ENCODE measurements at places on chromosomes 1 and 21.

- no peak for DNase-seq
These were observed 16.6 kb upstream of the RAP1A start for GRCh38 chr1:111602974-111603373.

DNA sequence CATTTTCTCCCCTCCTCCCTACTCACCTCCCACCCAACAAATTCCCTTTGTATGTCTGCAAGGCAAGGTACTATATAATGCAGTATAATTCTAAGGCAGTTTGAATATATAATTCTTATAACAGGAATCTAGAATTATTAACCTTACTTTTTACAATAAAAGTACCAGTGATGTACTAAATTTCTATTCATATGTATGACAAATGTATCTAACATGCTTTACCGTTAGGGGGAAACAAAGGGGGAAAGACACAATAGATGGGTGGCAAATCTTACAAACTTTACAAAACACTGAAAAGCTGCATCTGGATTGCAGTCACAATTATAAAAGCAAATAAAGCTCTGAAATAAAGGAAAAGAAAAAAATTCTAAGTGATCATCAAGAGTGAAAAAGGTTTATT, 2.3 kb downstream of the PIK3R3 start:
- DNase-seq: no peak

DNA sequence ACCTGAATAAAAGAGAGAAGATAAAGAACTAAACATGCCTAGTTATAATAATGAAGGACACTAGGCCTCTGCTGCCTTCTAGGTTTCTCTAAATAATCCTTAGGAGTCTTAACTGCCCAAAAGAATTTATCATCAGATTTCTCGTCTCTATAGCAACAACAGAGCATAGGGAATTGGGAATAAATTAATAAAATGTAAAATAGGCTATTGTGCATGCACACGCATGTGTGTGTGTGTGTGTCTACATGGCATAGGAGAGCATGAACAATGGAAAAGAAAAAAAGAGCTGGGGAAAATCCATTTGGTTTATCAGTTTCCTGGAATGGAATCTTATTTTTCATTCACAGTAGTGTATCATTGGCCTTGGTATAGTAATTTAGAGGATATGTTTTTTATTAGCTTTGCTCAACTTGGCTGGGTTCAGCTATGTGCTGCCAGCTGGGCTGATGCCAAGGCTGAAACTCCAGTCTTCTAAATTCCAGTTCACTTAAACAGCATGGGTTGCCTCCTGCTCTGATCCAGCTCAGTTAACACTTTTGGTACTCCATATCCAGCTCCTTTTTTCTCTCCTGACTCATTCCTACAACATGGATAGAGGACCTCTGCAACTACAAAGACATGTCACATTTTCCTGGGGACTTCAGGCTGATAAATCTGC, 80.6 kb upstream of the SLFNL1 start:
- DNase-seq: peak; percentile 80

- DNase-seq: no peak
These were observed 1316.8 kb upstream of the B3GALT2 start for GRCh38 chr1:194503209-194503608.

DNA sequence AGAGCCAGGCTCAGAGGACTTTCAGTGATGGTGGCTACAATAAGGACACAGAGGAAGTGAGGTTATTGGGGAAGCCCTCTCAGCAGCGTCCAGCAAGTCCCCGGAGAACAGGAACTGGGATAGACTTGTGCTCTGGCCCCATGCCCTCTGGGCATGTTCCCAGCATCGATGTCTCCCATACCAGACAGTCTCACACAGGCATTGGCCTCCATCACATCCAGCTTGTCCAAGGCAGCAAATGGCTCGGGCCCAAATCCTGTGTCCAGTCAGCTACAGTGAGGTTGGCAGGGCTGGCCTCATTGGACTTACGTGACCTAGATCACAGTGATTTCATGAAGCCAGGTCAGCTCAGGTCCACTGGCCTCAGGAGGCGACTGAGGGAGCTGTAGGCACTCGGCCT, 19.6 kb upstream of the TMEM54 start:
- DNase-seq: peak; percentile 93

GRCh38 chr21:36730291-36731281, 31.7 kb downstream of the SIM2 start:
- no peak for DNase-seq

- no peak for DNase-seq
These were observed 71.1 kb upstream of the FGGY start for GRCh38 chr1:59225594-59226316.

DNA sequence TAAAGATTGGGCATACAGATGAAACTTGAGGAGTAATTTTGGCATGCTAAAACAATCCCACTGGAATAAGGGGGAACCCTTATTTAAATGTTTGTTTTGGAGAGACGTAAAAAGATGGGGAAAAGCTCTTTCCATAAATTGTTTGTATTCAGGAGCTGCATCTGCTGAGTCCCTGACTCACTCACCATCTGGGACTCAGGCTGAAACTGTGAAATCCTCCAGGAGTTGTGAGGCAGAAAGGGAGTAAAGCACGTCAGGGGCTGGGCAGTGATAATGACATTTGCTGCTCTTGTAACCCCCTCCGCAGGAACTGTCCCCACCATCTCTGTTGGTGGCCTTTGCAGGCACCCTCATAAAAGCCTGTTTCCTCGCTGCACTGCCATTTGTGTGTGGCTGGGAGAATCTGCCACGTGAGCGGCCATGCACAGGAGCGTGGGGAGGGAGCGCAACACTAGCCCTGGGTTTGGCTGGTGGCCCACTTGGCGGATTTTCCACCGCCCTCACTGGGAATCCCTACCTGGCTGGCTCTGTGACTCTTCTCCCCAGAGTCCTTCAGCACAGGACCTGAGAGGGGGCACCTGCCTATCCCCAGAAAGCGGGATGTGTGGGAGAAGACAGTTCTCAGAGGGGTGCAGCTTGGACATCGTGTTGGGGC, 45.3 kb downstream of the ZSCAN20 start:
- DNase-seq: no peak

- DNase-seq: no peak
These were observed 633.5 kb downstream of the KIF26B start for GRCh38 chr1:245788269-245788668.

DNA sequence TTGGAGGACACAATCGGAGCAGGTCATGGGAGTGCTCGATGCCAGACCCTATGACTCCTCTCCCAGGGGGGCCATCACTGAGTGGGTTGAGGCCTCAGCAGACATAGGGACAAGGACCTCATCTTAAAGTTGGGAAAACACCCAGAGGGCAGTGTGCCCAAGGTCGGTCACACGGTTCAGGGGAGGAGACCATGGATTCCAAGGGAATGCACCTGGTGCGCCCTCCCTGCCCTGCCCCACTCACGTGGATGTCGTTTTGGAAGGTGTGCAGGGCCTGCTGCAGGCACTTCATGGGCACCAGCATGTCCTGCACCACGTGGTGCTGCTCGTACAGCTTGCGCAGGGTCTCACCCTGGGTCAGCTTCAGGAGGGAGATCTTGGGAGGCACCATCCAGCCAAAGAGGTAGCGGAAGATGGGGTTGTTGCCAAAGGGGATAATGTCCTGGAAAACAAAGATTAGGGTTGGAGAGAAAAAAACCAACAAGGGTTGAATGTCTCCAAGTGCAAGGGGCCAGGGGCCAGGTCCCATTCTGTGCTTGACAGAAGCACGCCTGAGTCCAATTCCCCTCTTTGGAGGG, 33.1 kb downstream of the DHCR24 start:
- no peak for DNase-seq

GRCh38 chr1:147628441-147628840, 41.9 kb downstream of the ACP6 start:
- DNase-seq: no peak

GRCh38 chr1:246271516-246271915, 235.6 kb downstream of the SMYD3 start:
- no peak for DNase-seq

DNA sequence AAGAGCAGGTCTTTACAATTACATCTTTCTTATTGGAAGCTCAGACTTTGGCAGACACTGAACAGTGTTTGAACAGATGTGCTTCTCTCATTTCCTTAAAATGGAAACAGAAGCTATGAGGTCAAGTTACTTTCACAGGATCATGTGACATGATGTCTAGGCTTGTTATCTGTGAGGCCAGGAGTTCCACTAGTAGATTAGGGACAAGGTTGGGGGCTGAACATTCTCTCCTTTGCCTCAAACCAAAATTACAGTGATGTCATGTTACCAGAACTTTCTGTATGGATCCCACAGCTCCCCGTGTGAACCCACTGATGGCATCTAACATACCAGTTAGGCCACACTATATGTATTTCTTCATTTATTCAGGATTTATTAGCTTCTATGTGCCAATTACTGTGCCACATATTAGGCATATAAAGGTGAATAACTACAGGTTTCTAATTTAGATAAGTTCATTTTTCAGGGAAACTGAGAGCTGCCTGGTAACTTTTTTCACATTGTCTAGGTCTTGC, 6.0 kb downstream of the DYNLT5 start:
- DNase-seq: no peak

GRCh38 chr21:10641107-10641506, 119.7 kb downstream of the TPTE start:
- DNase-seq: no peak

GRCh38 chr1:159949123-159949522, 3.7 kb upstream of the IGSF9 start:
- DNase-seq: no peak

DNA sequence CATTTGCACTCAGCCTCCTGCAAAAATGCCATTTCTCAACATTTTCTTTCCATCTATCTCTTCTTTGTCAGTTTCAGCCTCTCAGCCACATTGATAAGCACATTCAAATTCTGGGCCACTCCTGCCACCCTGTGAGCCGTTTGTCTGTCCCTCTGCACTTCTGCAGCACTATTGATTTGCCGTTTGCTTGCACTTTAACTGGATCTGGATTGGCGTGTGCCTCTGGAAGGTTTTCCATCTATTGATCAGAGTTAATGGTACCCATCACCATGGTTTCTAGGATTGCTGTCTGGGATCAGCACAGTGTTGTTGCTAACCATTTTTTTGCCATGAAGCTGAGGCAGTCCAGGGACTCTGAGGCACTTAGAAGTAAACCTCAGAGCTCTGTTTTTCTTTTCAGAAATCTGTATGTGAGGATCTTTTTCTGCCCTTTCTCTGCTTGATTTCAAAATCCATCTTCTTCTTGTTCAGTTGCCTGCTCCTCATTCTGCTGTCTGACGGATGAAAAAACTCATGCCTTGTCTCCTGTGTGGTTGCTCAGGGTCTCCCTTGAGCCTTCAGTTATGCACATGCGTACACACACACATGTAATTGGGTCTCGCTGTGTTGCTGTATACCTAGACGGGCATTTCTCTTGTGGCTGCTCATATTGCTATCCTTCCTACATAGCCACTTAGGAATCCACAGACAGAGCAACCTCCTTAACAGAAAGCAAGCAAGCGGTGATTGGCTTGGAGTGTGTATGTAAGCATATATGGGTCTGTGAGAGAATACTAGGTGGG, 67.9 kb downstream of the NOS1AP start:
- DNase-seq: no peak

DNA sequence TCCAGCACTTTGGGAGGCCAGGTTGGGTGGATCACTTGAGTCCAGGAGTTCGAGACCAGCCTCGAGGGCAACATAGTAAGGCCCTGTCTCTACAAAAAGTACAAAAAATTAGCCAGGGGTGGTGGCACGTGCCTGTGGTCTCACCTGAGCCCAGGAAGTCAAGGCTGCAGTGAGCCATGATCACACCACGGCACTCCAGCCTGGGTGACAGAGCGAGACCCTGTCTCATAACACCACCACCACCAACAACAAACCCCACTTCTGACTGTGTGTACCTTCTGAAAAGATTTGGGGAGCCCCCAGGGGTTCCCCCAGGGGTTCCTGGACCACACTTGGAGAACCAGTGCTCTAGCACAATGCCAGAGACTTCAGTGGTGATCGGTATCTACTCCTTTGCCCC, 29.9 kb downstream of the NUAK2 start:
- DNase-seq: no peak

- DNase-seq: peak; percentile 65
These were observed 1.5 kb upstream of the NR0B2 start for GRCh38 chr1:26915204-26915842.

DNA sequence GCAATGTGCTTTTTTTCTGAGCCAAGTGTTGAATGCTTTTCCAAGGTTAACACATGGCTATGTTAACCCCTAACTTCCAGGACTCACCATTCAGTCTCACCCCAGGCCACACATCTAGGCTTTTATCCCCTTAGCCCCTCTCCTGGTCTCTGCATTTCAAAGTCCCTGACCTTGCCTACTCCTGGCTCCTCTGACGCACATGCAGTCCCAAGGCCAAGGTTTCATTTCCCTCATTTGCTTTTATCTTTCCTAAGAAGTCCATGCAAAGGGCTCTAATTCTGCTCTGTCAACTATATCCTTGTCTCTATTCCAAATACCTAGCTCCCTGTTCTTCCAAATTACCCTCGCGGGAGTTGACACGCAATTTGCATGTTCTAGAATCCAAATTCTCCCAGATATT, 25.4 kb downstream of the SLC30A10 start:
- no peak for DNase-seq

GRCh38 chr1:107404756-107405155, 263.9 kb downstream of the NTNG1 start:
- no peak for DNase-seq

Measured in cerebellar cortex (tissue), 1 donor.